ENCODE measurements at places on chromosomes 7 and 10. TPM values are rescaled to one million over a fixed set of nuclear protein-coding genes. Genes with fewer than 3 reads are reported as not detected.

The NPC1L1 gene
- 0.08 TPM for total RNA-seq

The MYOZ1 gene
- total RNA-seq = 0.66 TPM

The CNPY1 gene
- not detected for total RNA-seq

The IDI2 gene
- not detected for total RNA-seq

The MOGAT3 gene
- total RNA-seq = not detected

The ANXA8 gene
- total RNA-seq = 0.19 TPM

The SKIDA1 gene
- 0.13 TPM for total RNA-seq

The CBLL1 gene
- total RNA-seq = 28.3 TPM

The APBB1IP gene
- total RNA-seq = 67.0 TPM

The PTPRZ1 gene
- total RNA-seq = not detected

The HSPB1 gene
- 181 TPM for total RNA-seq

The CHST3 gene
- 0.13 TPM for total RNA-seq

The PNLIPRP1 gene
- 0.74 TPM for total RNA-seq

DNA sequence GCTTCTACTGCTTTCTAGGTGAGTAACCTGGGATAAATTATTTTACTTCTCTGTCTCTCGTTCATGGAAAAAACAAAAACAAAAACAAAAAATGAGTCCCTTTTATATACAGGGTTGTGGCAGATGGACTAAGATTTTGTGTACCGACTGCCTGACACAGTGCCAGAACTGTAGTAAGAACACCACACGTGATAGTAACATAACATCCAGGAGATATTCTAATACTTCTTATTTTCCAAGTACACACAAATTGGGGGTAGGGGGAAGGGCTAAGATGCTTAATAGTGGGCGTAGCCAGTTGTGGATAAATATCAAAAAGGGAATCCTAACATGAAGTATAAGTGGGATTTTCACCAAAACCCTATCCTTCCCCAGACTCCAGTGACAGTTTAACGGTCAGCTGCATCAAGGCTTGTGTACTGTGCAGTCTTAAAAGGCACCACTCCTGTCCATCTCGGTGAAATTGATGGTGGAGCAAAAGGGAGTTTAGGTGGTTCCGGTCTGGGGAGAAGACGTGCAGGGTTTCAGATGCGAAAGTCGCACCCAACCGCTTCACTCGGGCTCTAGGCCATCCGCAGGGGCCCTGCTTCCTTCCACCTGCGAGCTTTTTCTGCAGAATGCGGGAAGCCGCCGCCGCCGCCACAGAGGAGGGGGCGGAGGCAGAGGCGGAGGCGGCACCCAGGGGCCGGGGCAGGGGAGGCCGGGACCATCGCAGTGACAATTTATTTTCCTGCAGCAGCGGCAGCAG is at the start of gene STAMBPL1:
TSS of gene STAMBPL1 (plus strand) at position 712 of the 748 bp plus-strand sequence. CDS start 21,464 bp downstream, outside the sequence.
- DNase-seq = peak; percentile 50
- peak within 1 kb of the TSS; percentile 82 for H3K27ac ChIP-seq
- H3K4me1 ChIP-seq = peaks cover 13% of the 10 kb centered on the region
- H3K36me3 ChIP-seq = no peaks in the 10 kb centered on the region

DNA sequence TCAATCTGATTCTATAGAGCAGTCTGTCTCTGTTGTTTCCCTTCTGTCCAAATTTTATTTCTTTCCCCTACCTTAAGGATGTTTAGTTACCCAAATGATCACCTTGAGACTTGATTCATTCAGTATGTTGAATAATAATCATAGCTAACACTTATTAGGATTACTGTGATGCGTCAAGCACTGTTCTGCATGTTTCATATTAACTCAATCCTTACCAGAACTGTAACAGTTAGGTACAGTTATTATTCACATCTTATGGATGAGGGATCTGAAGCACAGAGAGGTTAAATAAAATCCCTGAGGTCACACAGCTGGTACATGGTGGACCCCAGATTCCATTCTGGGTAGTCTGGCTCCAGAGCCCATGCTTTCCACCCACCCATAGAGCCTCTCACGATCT is 97.9 kb upstream of the SAMD8 start:
- peaks cover 3% of the 10 kb centered on the region for H3K36me3 ChIP-seq
- H3K4me3 ChIP-seq = peak overlapping the region; percentile 58
- no peaks in the 10 kb centered on the region for H3K27me3 ChIP-seq
- DNase-seq = no peak
- peaks cover 46% of the 10 kb centered on the region for H3K4me1 ChIP-seq

- no peak for DNase-seq
- H3K36me3 ChIP-seq = no peaks in the 10 kb centered on the region
- H3K27ac ChIP-seq = no peak overlapping the region
- 0 out of 2 replicates have a peak, but pooled peaks cover 2% of the 10 kb centered on the region for H3K27me3 ChIP-seq
Measured at GRCh38 chr10:117499248-117500105, 43.1 kb upstream of the EMX2 start.

GRCh38 chr7:92749327-92749755 is 87.0 kb downstream of the CDK6 start:
- no peaks in the 10 kb centered on the region for H3K4me1 ChIP-seq
- H3K27ac ChIP-seq = no peak overlapping the region
- no peak for DNase-seq
- no peak overlapping the region for H3K4me3 ChIP-seq
- no peaks in the 10 kb centered on the region for H3K27me3 ChIP-seq
- peaks cover 1% of the 10 kb centered on the region for H3K36me3 ChIP-seq

GRCh38 chr10:65110009-65110408 is 1588.8 kb downstream of the REEP3 start:
- no peaks in the 10 kb centered on the region for H3K36me3 ChIP-seq
- H3K4me1 ChIP-seq = no peaks in the 10 kb centered on the region
- no peak overlapping the region for H3K27ac ChIP-seq
- H3K27me3 ChIP-seq = no peaks in the 10 kb centered on the region
- H3K4me3 ChIP-seq = no peak overlapping the region

- DNase-seq = peak; percentile 21
- 0 out of 2 replicates have a peak, but pooled peaks cover 4% of the 10 kb centered on the region for H3K4me1 ChIP-seq
- no peak overlapping the region for H3K4me3 ChIP-seq
Measured at GRCh38 chr7:84336303-84336702, 141.7 kb upstream of the SEMA3A start.

- H3K4me1 ChIP-seq = peaks cover 15% of the 10 kb centered on the region
- no peak overlapping the region for H3K27ac ChIP-seq
- H3K27me3 ChIP-seq = no peaks in the 10 kb centered on the region
- no peak for DNase-seq
Measured at GRCh38 chr10:1658658-1659057, 78.7 kb downstream of the ADARB2 start.

- no peaks in the 10 kb centered on the region for H3K4me1 ChIP-seq
- no peak overlapping the region for H3K27ac ChIP-seq
- no peaks in the 10 kb centered on the region for H3K27me3 ChIP-seq
Measured at GRCh38 chr10:132748545-132749370, 37.2 kb downstream of the NKX6-2 start.

GRCh38 chr7:142308918-142309317 is 51.1 kb upstream of the PRSS58 start:
- no peaks in the 10 kb centered on the region for H3K36me3 ChIP-seq
- DNase-seq = no peak
- H3K27ac ChIP-seq = no peak overlapping the region

- no peak overlapping the region for H3K4me3 ChIP-seq
- H3K27ac ChIP-seq = no peak overlapping the region
- no peaks in the 10 kb centered on the region for H3K36me3 ChIP-seq
- H3K4me1 ChIP-seq = no peaks in the 10 kb centered on the region
- H3K27me3 ChIP-seq = no peaks in the 10 kb centered on the region
Measured at GRCh38 chr7:142375710-142376313, 118.0 kb upstream of the PRSS58 start.

- H3K27ac ChIP-seq = no peak overlapping the region
- H3K27me3 ChIP-seq = peaks cover 6% of the 10 kb centered on the region
- DNase-seq = no peak
- no peak overlapping the region for H3K4me3 ChIP-seq
Measured at GRCh38 chr7:106048706-106049020, 63.4 kb downstream of the SYPL1 start.

- no peak for DNase-seq
- no peaks in the 10 kb centered on the region for H3K27me3 ChIP-seq
- H3K36me3 ChIP-seq = no peaks in the 10 kb centered on the region
Measured at GRCh38 chr7:34756691-34757090, 98.7 kb downstream of the NPSR1 start.

DNA sequence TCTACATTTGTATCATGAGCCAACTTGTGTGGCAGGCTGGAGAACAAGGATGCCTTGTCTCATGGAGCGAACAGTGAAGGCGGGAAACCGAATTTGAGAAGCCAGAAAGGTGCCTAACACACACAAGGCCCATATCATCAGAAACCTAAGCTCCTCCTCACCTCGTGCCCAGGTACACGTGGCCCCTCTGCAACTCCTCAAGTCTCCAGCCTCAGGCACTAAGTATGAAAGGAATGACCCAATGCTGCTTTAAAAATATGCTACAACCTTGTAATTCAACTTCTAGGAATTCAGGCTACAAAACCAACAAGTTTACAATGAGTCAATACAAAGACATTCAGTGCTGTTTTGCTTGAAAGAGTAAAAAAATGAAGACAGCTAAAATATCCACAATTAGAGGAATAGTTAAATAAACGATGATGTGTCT is 95.7 kb downstream of the CDK6 start:
- no peaks in the 10 kb centered on the region for H3K27me3 ChIP-seq
- peaks cover 20% of the 10 kb centered on the region for H3K4me1 ChIP-seq
- H3K27ac ChIP-seq = no peak overlapping the region
- DNase-seq = no peak
- H3K36me3 ChIP-seq = no peaks in the 10 kb centered on the region

- no peak overlapping the region for H3K4me3 ChIP-seq
- H3K27ac ChIP-seq = no peak overlapping the region
- H3K27me3 ChIP-seq = no peaks in the 10 kb centered on the region
Measured at GRCh38 chr10:55329796-55330195, 528.8 kb upstream of the PCDH15 start.

GRCh38 chr7:37318541-37318940 is 130.1 kb downstream of the ELMO1 start:
- DNase-seq = no peak
- H3K4me1 ChIP-seq = peaks cover 5% of the 10 kb centered on the region
- H3K4me3 ChIP-seq = no peak overlapping the region

- no peaks in the 10 kb centered on the region for H3K27me3 ChIP-seq
- no peaks in the 10 kb centered on the region for H3K4me1 ChIP-seq
- no peak overlapping the region for H3K27ac ChIP-seq
- no peaks in the 10 kb centered on the region for H3K36me3 ChIP-seq
Measured at GRCh38 chr7:64557601-64558322, 5.1 kb downstream of the ZNF680 start.

- no peak for DNase-seq
- H3K36me3 ChIP-seq = no peaks in the 10 kb centered on the region
- H3K4me1 ChIP-seq = no peaks in the 10 kb centered on the region
- no peak overlapping the region for H3K4me3 ChIP-seq
Measured at GRCh38 chr7:18570441-18570840, 74.9 kb downstream of the HDAC9 start.

GRCh38 chr7:112654322-112655216 is 135.6 kb downstream of the TMEM168 start:
- no peaks in the 10 kb centered on the region for H3K36me3 ChIP-seq
- H3K27me3 ChIP-seq = no peaks in the 10 kb centered on the region
- H3K4me3 ChIP-seq = no peak overlapping the region
- DNase-seq = no peak

DNA sequence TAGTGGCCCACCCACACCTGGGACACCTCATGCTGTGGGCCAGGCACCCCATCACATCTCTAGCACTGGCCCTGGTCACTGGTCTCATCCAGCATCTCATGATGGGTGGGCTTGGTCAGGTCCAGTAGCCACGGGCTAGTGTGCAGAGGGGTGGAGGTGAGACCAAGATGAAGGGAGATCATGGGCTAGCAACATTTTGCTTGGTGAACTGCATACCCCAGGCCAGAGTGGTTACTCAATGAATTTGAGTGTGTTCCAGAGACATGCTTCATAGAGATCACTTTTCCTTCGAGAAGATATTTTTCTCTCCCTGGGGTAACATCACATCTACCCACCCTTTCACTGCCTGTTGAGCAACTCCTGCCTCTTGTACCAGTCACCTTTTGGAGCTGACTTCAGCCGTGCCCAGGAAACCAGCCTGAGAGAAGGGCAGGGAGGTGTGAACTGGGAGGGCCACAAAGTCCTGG is 44.2 kb downstream of the MINDY4 start:
- no peak overlapping the region for H3K4me3 ChIP-seq
- H3K27me3 ChIP-seq = no peaks in the 10 kb centered on the region
- no peak overlapping the region for H3K27ac ChIP-seq
- H3K4me1 ChIP-seq = no peaks in the 10 kb centered on the region
- H3K36me3 ChIP-seq = no peaks in the 10 kb centered on the region

DNA sequence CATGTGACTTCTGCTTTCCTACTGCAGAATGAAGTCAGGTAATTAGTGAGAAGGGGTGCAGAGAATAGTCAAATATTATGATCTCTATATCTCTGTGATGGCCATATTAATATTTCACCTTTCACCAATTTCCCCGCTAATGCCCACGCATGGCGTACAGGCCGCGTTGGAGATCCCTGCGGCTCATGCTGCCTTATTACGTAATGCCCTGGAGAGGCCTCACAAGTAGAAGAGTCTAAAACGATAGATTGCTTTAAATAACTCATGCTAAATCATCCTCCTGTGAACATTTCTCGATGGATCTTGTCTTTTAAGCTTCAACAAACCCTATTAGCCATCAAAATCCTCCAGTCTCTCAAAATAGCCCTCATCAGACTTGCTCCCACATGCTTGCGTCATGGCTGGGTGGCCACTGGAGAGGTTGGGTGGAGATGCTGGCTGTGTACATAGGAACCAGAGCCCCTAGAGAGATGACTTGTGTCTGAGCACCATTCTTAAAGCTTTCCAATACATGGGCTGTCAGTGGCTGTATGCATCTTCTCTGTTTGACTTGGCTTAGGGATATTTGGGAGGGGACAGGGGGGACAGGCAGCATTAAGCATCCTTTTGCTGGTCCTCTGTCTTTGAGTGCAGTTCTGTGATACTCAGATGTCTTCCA is 79.5 kb upstream of the INSYN2A start:
- H3K36me3 ChIP-seq = no peaks in the 10 kb centered on the region
- no peaks in the 10 kb centered on the region for H3K4me1 ChIP-seq
- no peaks in the 10 kb centered on the region for H3K27me3 ChIP-seq
- no peak overlapping the region for H3K4me3 ChIP-seq

GRCh38 chr10:70742537-70743429 is 42.4 kb downstream of the TBATA start:
- H3K36me3 ChIP-seq = no peaks in the 10 kb centered on the region
- H3K4me1 ChIP-seq = no peaks in the 10 kb centered on the region
- H3K27me3 ChIP-seq = no peaks in the 10 kb centered on the region
- no peak for DNase-seq

DNA sequence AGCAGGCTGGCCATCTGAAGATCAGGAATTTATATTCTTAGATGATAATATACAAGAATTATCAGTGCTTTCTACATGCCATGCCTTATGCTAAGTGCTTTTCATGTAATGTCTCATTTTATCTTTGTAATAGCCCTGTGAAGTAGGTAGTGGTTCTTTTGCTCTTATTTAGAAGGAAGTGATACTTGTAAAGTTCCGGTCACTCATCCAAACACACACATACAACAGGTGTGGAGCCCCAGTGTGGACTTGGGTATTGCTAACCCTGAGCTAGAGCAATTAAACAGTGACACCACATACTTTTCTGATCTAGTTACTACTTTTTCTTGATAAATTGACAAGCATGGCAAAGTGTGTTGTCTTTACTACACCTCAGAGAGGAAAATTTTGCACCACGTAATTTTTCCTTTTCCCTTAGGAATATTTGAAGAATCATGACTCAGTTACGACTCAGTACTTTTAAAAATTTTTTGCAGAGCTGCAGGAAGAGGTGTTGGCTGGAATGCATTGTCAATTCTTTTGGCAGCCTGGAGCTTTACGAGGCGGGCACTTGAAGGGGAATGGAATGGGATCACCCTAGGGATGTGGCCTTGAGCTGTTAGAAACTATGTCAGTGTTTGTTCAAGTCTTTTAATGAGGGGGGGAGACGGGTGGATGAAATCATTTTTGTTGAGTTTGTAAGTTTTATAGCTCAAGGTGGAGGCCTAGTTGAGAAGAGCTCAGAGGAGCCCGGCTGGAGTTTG is 212.5 kb upstream of the CELF2 start:
- no peak overlapping the region for H3K4me3 ChIP-seq
- no peak overlapping the region for H3K27ac ChIP-seq
- no peaks in the 10 kb centered on the region for H3K27me3 ChIP-seq
- no peak for DNase-seq
- H3K4me1 ChIP-seq = no peaks in the 10 kb centered on the region

Measured in GM12878 (cell line).